ENCODE measurements at places on chromosomes 5 and 9.

GRCh38 chr9:109683521-109683920 lies 96.5 kb upstream of the PALM2AKAP2 start:
- no peaks in the 10 kb centered on the region for H3K36me3 ChIP-seq
- H3K27me3 ChIP-seq: no peaks in the 10 kb centered on the region
- H3K4me3 ChIP-seq: no peak overlapping the region
- no peak overlapping the region for H3K27ac ChIP-seq
- no peak for DNase-seq
- no peaks in the 10 kb centered on the region for H3K4me1 ChIP-seq

DNA sequence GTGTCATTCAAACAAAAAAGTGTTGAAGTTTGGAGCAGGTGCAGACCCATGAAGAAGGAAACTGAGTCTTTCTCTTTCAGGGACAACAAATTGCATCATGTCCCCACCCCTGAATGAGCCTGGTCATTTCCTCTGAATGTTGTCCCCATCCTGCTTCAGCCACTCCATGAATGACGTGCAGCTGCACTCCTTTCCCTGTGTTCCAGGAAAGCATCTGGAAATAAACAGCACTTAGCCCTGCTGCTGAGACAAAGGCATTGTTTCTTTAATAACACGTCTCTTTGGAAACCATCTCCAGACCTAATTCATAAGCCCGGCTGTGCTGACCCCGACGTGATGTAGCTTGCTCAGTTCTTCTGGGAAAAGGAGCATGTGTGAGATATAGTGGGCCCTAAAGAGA lies 682.3 kb downstream of the BRINP1 start:
- H3K27ac ChIP-seq: no peak overlapping the region
- DNase-seq: no peak
- no peaks in the 10 kb centered on the region for H3K4me1 ChIP-seq

- H3K36me3 ChIP-seq: no peaks in the 10 kb centered on the region
- H3K27ac ChIP-seq: no peak overlapping the region
- H3K4me3 ChIP-seq: no peak overlapping the region
- no peak for DNase-seq
These were observed 5.1 kb downstream of the GLRX start for GRCh38 chr5:95817430-95817829.

DNA sequence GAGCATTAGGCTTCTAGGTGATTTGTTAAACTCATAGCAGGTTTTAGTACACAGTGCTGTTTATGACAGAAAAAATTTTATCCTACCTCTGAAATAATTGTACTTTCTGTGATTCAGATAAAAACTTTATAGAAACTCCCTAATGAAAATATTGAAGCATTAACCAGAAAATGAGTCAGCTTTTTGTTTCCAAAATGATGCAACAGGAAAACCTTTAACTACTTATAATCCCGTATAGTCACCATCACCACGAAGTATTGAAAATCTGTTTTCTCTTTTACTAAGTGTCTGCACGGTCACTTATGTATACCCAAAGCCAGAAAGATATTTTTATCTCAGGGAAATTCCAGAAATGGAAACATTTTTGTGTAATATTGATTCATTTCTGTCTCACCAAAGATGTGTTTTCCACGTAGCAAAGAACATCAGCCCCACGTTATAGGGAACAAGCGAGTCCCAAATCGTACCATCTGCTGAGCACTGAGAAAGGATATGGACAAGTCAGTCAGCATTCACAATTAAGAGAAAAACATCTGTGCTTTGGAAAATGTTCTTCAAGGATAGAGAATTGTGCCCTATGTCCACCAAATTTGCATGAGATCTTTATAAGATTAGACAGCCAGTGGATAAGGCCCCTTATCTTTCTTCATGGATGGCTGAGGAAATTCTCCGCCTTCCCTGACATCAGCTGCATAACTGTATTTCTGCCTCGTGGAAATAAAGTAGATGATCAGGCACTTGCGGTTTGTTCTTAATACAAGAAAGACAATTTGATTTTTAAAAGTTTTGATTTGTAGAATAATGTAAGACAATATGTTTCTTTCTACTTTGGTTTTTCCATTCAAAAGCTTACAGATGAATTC lies 41.9 kb downstream of the TNFAIP8 start:
- DNase-seq: no peak
- H3K27ac ChIP-seq: no peak overlapping the region
- no peaks in the 10 kb centered on the region for H3K27me3 ChIP-seq
- H3K4me1 ChIP-seq: no peaks in the 10 kb centered on the region
- no peaks in the 10 kb centered on the region for H3K36me3 ChIP-seq

- DNase-seq: no peak
- H3K27me3 ChIP-seq: no peaks in the 10 kb centered on the region
- H3K27ac ChIP-seq: no peak overlapping the region
- H3K36me3 ChIP-seq: no peaks in the 10 kb centered on the region
- H3K4me1 ChIP-seq: no peaks in the 10 kb centered on the region
These were observed 206.3 kb downstream of the EFNA5 start for GRCh38 chr5:107464416-107464815.

- H3K4me1 ChIP-seq: peaks cover 2% of the 10 kb centered on the region
- no peaks in the 10 kb centered on the region for H3K36me3 ChIP-seq
These were observed 89.4 kb downstream of the OTULIN start for GRCh38 chr5:14753947-14754346.

DNA sequence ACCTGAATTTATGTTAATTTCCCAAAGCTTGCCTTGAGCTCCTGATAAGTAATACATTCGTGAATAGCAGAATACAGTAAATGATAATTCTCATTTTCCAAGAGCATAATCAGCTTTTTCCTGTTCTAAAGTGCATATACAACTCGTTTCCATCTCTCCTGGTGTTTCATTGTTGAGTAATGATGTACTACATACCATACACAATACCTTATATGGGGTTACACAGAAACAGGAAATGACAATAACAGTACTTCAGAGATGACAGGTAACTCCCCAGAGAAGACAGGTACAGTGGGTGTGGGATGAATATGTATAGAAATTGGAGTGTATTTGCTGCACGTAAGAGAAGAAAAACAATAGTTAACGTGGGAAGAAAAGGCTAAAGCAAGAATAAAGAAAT lies 287.1 kb downstream of the TENT4A start:
- no peaks in the 10 kb centered on the region for H3K4me1 ChIP-seq
- no peaks in the 10 kb centered on the region for H3K36me3 ChIP-seq
- no peak overlapping the region for H3K4me3 ChIP-seq
- H3K27me3 ChIP-seq: no peaks in the 10 kb centered on the region
- no peak overlapping the region for H3K27ac ChIP-seq

- DNase-seq: no peak
- H3K27ac ChIP-seq: no peak overlapping the region
- H3K36me3 ChIP-seq: no peaks in the 10 kb centered on the region
- H3K4me1 ChIP-seq: no peaks in the 10 kb centered on the region
- H3K4me3 ChIP-seq: no peak overlapping the region
These were observed 122.7 kb downstream of the GRIA1 start for GRCh38 chr5:153613144-153613543.

DNA sequence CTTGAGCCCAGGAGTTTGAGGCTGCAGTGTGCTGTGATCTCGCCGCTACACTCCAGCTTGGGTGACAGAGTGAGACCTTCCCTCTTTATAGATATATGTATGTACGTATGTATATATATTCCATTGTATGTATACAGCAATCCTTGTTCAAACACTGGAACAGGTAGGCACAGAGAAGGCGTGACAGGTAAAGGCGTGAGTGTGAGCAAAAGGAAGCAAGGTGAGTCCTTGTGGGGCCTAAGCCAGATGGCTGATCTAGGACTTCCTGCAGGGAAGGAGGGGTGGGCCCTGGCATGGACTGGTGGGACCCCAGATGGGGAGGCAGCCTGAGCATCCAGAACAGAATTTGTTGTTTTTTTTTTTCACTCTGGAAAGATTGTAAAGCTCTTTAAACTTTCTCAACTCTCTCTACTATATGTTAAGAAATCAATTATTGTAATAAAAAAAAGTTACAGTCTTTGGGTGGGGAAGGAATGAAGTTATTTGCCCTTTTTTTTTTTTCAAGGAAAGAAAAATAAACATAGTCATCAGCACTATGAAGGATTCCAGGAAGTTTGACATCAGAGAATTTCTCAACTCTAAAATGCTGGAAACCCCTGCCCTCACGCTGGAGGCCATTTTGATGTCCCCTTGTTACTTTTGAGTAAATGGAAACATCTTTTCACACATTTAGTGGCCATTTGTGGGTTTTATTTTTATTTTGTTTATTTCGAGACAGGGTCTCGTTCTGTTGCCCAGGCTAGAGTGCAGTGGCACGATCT lies 38.9 kb upstream of the STXBP1 start:
- no peak overlapping the region for H3K4me3 ChIP-seq
- DNase-seq: no peak
- H3K27ac ChIP-seq: no peak overlapping the region
- H3K27me3 ChIP-seq: no peaks in the 10 kb centered on the region

DNA sequence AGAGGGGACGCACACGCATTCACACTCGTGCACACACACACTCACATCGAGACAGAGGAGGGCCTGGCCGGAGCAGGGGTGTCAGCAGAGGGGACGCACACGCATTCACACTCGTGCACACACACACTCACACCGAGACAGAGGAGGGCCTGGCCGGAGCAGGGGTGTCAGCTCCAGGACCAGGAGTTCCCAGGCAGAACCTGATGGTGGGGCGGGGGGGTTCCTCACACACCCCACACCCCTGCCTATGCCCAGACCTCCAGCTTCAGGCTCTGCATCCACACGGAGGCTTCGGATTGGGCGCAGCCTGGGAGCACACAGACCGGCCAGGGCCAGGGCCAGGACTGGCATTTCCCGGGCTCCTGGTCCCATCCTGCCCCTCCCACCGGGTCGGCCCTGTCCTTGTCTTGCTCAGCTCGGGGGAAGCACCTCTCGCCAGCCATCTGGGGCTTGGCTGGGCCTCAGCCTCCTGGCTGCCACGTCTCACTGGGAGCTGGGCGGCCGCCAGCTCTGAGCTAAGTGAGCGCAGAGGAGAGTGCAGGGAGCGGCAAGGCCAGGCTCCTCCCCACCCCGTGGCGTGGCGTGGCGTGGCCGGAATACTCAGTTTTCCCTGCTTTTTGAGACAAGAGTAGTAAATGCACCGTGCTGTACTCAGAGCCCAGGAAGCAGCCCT lies 31.3 kb downstream of the ADAMTS2 start:
- peak overlapping the region; percentile 77 for H3K27ac ChIP-seq
- peaks cover 4% of the 10 kb centered on the region for H3K4me1 ChIP-seq
- no peaks in the 10 kb centered on the region for H3K36me3 ChIP-seq
- peak; percentile 92 for DNase-seq
- no peak overlapping the region for H3K4me3 ChIP-seq

GRCh38 chr5:163916376-163916775 lies 411.0 kb downstream of the MAT2B start:
- no peaks in the 10 kb centered on the region for H3K27me3 ChIP-seq
- DNase-seq: no peak
- H3K4me3 ChIP-seq: no peak overlapping the region

DNA sequence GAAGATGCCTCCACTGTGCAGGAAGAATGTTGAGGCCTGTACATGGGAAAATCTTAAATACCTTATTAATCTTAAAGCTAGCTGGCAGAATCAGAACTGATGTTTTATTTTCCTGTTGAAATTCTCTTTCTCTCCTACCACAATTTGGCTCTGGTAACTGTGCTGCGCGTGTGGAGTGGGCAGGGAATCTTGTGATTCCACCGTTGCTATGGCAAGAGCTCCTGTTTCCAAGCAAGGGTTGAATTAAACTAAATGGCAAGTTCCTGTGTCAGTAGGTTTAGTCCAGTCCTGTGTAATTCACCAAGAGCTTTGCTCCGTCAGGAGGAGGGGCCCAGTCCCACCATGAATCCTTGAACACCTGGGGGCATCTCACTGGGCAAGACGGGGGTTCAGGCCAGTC lies 36.4 kb downstream of the NXNL2 start:
- no peaks in the 10 kb centered on the region for H3K36me3 ChIP-seq
- no peaks in the 10 kb centered on the region for H3K27me3 ChIP-seq
- H3K4me3 ChIP-seq: no peak overlapping the region
- H3K4me1 ChIP-seq: no peaks in the 10 kb centered on the region
- no peak for DNase-seq

DNA sequence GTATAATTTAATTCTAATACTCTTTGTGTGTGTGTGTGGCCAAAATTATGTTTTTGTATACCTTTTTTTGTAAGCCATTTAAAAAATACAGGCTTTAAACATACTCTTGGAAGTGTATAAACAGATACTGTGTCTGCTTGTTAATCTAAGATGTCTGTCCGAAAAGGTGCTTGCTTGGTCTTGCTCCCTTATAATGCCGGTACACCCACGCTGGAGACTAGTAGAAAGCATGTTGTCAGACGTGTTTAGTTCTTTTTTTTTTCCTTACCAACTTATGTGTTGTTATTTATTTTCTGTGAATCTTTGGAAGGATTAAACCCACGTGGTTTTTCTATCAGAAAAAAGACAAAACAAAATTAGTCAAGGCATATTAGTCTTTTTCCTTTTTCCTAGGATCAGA lies 9.5 kb downstream of the GAPVD1 start:
- no peaks in the 10 kb centered on the region for H3K27me3 ChIP-seq
- H3K4me1 ChIP-seq: peaks cover 4% of the 10 kb centered on the region
- H3K27ac ChIP-seq: no peak overlapping the region
- DNase-seq: no peak
- no peak overlapping the region for H3K4me3 ChIP-seq

- H3K27ac ChIP-seq: no peak overlapping the region
- DNase-seq: no peak
- no peaks in the 10 kb centered on the region for H3K36me3 ChIP-seq
- H3K27me3 ChIP-seq: no peaks in the 10 kb centered on the region
- H3K4me3 ChIP-seq: no peak overlapping the region
- no peaks in the 10 kb centered on the region for H3K4me1 ChIP-seq
These were observed 68.3 kb downstream of the TBCA start for GRCh38 chr5:77707791-77708190.

DNA sequence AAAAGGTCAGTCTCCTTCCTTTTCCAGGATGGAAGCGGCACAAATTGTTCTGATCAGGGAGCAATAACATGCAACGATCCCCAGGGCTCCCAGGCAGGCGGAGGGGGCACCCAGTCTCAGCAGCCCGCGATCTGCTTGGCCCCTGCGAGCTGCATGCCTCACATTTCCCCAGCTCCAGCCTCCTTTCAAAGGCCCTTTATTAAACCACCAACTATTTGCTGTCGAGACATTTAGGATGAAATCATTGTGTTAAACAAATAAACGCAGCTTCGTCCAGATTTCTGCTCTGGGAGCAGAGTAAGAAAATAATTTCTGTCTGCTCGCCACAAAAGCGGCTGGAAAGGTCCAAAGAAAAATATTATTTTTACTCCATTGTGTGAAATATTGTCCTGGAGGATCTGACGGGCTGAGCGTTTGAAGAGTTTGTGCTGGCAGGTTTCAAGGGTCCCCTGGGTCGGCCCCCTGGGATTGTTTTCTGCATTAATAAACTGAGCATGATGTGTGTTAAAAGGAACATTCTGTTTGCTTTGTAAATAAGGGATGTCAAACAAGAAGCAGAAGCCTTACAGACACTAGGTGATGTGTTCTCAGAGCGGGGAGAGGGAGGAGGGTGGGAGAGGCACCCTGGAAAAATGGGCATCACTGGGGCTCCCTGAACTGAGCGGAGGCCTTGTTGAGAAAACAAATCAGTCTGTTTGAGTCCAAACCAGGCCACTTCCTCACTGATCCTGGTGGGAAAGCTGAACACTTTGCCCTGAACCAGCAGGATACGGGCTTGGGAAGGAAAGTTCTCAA lies 110.1 kb downstream of the FOXD1 start:
- H3K4me1 ChIP-seq: no peaks in the 10 kb centered on the region
- DNase-seq: no peak
- H3K36me3 ChIP-seq: no peaks in the 10 kb centered on the region
- no peak overlapping the region for H3K27ac ChIP-seq
- no peaks in the 10 kb centered on the region for H3K27me3 ChIP-seq
- H3K4me3 ChIP-seq: no peak overlapping the region

GRCh38 chr5:85000671-85001070 lies 616.0 kb upstream of the EDIL3 start:
- H3K4me3 ChIP-seq: no peak overlapping the region
- no peak overlapping the region for H3K27ac ChIP-seq
- H3K36me3 ChIP-seq: no peaks in the 10 kb centered on the region
- no peaks in the 10 kb centered on the region for H3K27me3 ChIP-seq

- DNase-seq: no peak
- no peaks in the 10 kb centered on the region for H3K27me3 ChIP-seq
- H3K27ac ChIP-seq: no peak overlapping the region
These were observed 20.6 kb upstream of the AUH start for GRCh38 chr9:91382298-91382697.

Data from ovary (tissue), 10 donors.